ENCODE measurements at places on chromosomes 11 and 22. TPM values are rescaled to one million over a fixed set of nuclear protein-coding genes. Genes with fewer than 3 reads are reported as not detected.

DNA sequence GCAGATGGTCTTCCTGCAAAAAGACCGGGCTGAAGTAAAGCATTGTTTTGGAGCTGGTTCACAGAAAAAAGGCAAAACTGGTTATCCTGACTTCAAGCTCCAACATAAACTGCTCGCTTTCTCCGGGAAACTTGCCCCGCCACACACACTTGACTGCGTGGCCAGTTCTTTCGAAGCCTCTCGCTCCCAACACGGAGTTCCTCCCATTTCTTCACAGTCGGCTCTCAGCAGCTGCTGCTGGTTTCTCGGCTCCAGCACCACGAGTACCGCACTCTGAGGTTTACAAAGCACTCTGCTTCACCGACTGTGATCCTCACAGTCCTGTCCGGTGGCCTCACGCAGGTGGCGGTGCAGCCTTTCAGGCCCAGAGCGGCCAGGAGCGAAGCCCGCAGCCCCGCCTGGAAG lies 264 bp downstream of the CHEK1 start:
- DNase-seq = no peak

OR52N4 gene
- not detected for polyA plus RNA-seq

GRCh38 chr11:60899046-60899936 lies 7.1 kb downstream of the PRPF19 start:
- no peak for DNase-seq

MPEG1 gene
- 9.1 TPM for polyA plus RNA-seq

- DNase-seq = no peak
Measured at GRCh38 chr11:110337570-110338193, 41.3 kb upstream of the RDX start.

DNA sequence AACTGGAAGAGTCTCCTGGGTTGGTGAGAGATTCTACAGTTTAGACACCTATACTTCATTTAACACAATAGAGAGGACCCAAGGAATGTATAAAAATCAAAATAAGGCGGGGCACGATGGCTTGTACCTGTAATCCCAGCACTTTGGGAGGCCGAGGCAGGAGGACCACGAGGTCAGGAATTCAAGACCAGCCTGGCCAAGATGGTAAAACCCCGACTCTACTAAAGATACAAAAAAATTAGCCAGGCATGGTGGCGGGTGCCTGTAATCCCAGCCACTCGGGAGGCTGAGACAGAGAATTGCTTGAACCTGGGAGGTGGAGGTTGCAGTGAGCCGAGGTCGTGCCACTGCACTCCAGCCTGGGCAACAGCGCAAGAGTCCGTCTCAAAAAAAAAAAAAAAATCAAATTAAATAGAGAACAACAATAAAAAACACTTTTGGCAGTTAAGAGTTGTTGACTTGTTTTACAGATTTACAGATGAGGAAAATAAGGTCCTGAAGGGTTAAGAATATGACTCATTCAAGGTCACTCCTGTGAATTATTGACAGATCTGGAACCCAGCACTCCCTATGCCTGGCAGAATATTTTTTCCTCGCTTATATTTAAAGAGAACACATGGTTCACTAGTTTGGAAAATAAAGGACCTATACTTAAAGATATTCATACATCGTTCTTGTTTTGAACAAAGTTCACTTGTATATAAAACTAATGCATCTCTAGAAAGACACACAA lies 5.2 kb downstream of the LGR4 start:
- no peak for DNase-seq

SAA4 gene
- polyA plus RNA-seq = not detected

Measured in forelimb muscle (tissue), 1 donor.